Amniotic stem cell (primary cell): ENCODE measurements at places on chromosomes 1 and 21.

DNA sequence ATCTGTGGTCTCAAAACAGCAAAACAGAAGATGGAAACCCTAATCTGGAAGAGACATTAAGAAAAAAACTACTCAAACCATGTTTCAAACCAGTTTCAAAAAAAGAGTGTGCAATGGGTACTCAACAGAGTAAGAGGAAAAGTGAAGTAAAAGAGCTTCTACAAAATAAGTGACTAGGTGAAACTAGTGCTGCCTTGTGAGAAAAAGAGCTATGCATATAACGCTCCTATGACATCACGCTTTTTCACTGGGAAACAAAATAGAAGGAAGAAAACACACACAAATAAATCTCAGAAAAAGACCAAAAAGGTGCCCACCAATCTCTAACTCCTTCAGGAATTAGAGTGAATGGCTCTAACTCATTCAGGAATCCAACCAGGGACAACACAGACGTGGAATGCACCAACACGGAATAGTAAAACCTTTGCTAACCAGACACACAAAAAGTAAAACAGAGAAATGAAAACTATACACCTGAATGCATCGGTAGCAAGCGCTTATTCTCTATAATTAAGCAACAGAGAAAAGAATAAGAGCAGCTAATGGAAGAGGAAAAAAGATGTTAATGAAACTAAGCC, 1.3 kb downstream of the FOXJ3 start:
- no peak for DNase-seq

- no peak for DNase-seq
These were observed 7.3 kb downstream of the SKI start for GRCh38 chr1:2235300-2235998.

GRCh38 chr1:225044258-225044657, 114.8 kb downstream of the DNAH14 start:
- DNase-seq: no peak

DNA sequence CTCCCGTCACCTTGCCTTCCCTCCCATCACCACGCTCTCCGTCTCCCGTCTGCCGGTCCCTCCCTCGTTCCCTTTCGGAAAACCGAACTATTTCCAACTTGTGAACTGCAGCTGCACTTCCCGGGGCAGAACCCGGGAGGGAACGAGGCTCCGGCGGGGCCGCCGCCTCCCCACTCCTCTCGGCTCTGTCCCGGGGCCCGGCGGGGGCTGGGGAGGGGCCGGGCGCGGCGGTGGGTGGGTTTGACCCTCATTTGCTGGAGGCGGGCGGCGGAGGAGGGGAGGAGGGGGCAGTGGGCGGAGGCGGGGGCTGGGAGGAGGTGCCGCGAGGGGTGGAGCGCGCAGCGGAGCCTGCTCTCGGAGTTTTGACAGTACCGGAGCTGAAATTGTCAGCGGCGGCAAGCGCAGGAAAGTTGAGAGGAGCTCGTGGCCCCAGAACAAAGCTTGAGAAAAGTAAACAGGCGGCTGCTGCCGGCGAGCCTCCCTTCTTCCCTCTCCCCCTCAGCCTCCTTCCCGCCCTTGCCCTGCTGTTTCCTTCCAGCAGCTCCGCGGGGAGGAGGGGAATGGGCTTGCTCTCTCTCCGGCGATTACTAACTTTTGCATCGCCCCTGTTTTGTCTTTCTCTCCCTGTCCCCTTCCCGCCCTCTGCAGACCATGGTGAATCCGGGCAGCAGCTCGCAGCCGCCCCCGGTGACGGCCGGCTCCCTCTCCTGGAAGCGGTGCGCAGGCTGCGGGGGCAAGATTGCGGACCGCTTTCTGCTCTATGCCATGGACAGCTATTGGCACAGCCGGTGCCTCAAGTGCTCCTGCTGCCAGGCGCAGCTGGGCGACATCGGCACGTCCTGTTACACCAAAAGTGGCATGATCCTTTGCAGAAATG, 2.9 kb downstream of the LMO4 start:
- no peak for DNase-seq

GRCh38 chr1:111366256-111366655, 61.3 kb downstream of the OVGP1 start:
- no peak for DNase-seq
